ENCODE measurements at places on chromosomes 13 and 19.

DNA sequence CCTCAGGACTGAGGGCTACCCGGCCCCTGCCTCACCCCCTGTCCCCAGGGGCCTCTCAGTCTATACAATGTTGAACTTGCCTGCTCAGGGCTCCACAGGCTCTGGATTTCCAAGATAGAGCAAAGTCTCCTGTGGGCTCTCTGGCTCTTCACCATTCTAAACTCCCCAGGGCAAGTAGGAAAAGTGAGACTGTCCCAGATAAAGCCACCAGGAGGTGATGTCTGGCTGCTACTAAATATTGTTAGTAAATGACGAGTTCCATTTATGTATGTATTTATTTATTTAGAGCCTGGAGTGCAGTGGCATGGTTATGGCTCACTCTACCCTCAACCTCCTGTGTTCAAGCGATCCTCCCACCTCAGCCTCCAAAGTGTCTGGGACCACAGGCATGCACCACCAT, 73.6 kb upstream of the SIAH3 start:
- DNase-seq = no peak

DNA sequence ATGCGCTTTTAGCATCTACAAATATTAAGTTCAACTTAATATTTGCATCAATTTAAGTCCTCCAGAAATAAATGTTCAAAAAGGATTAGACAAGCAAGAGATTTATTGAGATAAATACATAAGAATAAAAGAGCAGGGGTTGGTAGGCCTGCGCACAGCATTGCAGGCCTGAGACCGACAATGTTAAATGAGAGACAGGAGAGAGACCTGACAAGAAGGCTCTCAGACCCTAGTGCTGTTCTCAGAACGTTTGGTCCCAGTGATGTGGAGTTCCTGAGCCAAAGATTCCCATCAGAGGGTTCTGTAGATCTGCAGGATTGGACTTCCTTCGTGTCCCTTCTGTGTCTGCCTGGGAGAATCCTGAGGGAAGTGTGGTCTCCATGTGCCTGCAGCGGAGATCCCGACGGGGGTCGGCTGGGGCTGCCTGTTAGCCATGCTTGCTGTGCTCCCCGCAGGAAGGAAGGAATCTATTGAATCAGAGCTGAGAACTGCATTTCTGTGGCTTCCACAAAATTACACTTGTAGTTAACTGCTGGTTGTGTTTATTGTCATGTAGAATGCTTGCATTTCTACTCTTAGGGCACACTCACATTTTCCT, 369.9 kb upstream of the SLC10A2 start:
- no peak for DNase-seq

DNA sequence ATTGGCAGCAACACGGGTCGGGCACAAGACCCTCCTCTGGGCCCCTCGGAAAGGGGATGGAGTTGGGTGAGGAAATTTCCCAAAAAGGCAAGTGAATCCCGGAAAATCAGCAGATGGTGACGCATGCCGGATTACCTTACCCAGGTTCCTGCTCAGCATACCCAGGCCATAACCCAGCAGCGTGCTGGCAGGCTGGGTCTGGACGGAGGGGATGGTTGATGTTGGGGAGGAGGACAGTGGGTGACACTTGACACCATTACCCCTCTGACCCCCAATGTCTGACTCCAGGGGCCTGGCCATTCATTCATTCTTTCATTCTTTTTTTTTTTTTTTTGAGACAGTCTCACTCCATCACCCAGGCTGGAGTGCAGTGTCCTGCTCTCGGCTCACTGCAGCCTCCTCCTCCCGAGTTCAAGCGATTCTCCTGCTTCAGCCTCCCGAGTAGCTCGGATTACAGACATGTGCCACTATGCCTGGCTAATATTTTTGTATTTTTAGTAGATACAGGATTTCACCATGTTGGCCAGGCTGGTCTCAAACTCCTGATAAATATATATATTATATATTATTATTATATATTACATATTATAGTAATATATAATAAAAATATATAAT, 799 bp downstream of the PVR start:
- peak; percentile 19 for DNase-seq

DNA sequence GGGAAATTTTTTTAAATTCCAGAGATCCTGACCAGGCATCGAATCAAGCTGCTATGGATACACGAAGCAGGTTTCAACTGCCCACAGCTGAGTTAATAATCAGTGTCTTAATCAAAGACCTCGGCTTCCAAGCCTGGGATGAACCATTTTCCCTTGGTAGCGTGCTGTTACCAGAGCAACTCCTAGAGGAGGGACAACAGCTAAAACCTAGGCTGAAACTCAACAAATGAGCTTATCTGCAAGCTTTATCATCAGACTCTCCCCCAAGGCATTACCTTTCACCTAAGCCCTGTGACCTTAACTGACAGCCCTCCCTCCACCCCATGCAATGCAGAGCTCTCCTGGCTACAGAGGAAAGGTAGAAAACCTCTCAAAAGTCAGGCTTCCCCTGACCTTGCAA, 39.7 kb downstream of the RCBTB1 start:
- DNase-seq = no peak

DNA sequence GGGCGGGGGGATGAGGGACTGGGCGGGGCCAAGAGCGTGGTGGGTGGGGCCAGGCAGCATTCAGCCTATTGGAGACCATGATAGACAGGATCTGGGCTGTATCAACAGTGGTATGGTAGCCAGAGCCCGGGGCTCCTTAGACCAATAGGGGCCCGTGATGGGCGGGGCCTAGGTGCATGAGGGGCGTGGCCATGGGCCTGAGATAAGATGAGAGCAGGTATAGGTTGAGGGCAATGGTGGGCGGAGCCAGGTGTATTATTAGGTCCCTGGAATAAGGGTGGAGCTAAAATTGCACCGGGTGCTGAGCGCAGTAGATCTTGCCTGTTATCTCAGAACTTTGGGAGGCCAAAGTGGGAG, 5.3 kb downstream of the ABCA7 start:
- DNase-seq = no peak

DNA sequence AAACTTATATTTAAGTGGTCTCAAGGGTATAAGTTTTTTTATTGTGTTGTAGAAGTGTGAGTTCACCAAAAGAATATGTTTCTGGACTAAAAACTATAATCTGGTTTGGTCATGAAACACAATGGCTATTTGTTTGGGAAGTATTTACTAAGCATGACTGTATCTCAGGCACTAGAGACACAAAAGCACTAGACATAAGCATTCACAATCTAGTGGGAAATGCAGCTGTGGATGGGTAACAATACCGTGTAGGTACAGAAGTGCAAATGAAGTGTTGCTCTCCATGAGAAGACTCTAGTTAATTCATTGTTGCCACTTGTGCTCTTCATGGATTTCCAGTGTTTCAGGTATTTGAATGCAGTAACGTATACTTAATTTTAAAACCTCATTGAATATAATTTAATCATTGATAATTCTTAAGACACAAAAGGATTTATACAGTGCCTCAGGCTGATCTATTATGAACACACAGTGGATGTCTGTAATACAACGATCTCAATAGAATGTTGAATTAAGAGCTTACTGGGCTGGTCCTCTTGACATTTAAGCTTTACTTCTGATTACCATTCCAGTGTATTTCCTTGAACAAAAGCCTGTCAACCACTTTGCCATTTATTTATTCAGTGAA, 50.9 kb downstream of the TPT1 start:
- no peak for DNase-seq

- DNase-seq = no peak
Measured at GRCh38 chr13:77810430-77810829, 108.2 kb downstream of the EDNRB start.

DNA sequence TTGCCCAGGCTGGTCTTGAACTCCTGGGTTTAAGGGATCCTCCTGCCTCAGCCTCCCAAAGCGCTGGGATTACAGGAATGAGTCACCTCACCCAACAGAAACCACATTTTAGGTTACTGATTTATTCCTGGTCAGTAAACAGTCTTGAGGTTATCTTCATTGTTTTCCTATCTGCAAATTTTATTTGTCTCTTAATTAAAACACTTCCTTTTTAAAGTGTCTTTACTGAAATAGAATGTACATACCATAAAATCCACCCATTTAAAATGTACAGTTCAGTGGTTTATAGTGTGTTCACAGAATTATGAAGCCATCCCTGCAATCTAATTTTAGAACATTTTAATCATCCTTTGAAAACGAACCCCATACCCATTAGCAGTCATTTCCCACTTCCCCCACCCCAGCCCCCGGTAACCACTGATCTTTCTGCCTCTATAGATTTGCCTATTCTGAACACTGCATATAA, 63.0 kb downstream of the MAP4K1 start:
- no peak for DNase-seq

- DNase-seq = no peak
Measured at GRCh38 chr19:7681340-7682174, 924 bp downstream of the TRAPPC5 start.

GRCh38 chr19:30649934-30650614, 277.9 kb downstream of the ZNF536 start:
- DNase-seq = peak; percentile 89

- no peak for DNase-seq
Measured at GRCh38 chr19:41695745-41696144, 7.7 kb upstream of the CEACAM7 start.

DNA sequence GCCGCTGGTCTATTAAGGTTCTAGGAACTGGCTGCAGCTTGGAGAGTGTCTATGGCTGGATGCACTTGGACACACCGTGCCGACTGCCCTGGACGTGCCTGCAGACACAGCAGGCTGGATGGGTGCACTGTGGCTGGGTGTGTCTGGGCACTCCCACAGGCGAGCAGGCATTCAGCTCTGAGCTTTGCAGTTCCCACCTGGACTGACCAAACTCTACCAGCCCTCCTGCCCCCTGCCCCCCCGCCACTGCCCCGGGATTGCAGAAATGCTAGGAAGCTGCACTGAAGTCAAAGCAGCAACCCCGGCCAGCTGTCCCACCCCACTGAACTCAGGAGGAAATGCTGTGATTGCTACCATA, 7.0 kb upstream of the LRP3 start:
- DNase-seq = peak; percentile 20
